HAP-1 (cell line): ENCODE measurements at places on chromosomes 6 and 20.

DNA sequence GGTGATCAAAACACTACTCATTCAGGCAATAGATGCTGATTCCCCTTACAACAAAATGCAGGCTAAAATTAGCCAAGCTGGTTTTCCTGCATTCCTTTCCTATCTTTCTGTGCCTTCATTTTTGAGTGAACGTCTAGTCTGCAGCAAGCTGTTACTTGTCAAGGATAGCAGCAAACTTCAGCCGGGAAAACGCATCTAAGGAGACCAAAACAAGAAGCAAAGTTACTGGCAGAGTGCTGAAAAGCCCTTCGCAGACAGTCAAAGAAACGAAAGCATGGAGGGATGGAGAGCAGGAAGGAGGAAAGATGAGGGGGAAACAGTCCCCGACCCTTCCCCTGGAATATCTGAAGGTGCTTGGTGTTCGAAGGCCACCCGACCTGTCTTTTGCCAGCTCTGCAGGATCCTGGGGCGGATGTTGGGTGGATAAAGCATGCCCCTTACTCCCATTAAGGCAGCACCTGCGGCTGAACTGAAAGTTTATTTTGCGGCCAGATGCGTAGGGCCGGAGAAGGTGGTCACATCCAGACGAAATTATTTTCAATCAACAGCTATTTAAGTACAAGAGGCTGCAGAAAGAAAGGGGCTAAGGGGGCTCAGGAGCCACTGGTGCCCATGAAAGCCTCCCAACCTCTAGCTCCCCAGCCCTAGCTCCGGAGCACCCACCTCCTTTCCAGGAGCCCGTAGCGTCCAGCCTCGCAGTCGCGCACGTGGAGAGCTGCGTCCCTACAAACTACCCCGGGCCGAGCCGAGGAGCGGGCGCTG is 538 bp downstream of the FERMT1 start:
- DNase-seq: peak; percentile 36

GRCh38 chr6:170013815-170014214 is 262.4 kb downstream of the ERMARD start:
- DNase-seq: no peak

- DNase-seq: no peak
Measured at GRCh38 chr6:168545428-168545827, 104.4 kb downstream of the SMOC2 start.

- DNase-seq: no peak
Measured at GRCh38 chr20:40946451-40946850, 82.2 kb upstream of the TOP1 start.

- peak; percentile 52 for DNase-seq
Measured at GRCh38 chr20:23205211-23205610, 119.1 kb upstream of the CD93 start.

DNA sequence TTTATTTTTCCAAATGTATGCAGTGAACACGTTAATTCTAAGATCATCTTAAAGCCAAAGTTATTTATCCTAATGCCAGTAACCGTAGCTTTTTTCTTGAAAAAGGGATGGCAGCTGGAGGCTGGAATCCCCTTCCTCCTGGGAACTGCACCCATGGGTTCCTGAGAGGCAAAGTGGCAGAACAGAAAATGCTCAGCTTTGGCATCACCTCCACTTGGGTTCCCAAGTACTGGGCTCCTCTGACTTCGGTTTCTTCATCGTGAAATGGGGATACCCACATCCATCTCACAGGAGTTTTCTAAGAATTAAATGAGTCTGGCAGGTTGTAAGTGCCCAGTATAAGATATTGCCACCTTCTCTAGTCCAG is 6.2 kb upstream of the DDX43 start:
- no peak for DNase-seq

- no peak for DNase-seq
Measured at GRCh38 chr6:146679386-146679785, 80.6 kb downstream of the ADGB start.
